ENCODE measurements at places on chromosomes 13 and 19.

DNA sequence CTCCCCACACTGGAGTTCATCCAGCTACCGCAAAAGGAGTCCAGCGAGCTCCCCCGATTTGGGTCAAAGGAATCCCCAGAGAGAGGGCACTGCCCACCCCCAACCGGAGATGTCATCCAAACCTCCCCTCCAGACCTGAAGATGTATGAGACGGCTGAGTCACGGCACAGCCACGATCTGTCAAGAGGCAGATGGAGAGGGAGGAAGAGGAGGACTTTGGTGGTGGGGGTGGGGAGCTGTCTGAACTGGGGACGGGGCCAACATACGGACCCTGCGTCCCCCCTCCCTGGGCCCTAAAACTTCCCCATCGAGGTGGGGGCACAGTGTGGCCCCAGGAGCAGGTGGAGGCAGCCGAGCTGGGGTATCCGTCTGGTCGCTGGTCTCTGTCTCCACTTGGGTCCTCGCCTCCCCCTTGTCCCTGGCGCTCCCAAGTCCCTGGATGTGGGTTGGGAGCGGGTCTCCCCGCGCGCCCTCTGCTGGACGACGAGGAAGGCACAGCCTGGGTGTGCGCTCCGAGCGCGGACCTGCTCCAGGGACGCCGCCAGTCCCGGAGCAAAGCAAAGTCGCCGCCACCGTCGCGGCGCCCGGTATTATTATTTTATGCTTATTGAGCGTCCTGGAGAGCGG lies 3.8 kb downstream of the PDE4A start:
- no peak for DNase-seq

GRCh38 chr19:17243830-17244617 lies 1.7 kb downstream of the NR2F6 start:
- DNase-seq, result no peak

DNA sequence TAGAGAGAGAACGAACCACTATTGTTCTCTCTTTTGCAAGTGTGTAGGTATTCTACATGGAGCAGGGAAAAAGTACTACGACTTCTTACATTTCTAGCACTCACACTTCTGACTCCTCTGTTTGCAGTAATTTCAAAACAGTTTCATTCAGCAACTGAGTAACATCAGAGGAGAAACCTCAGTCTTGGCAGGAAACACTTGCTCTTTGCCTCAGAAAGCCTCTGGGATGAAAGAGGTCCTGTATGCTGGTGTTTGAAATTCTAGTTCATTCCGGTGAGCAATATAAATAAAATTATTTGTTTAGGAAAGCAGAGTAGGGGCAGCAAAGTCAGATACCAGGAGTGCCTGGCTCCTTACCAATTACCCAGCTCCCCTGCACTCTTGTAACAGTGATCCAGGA lies 595.5 kb downstream of the TBC1D4 start:
- DNase-seq, result no peak

DNA sequence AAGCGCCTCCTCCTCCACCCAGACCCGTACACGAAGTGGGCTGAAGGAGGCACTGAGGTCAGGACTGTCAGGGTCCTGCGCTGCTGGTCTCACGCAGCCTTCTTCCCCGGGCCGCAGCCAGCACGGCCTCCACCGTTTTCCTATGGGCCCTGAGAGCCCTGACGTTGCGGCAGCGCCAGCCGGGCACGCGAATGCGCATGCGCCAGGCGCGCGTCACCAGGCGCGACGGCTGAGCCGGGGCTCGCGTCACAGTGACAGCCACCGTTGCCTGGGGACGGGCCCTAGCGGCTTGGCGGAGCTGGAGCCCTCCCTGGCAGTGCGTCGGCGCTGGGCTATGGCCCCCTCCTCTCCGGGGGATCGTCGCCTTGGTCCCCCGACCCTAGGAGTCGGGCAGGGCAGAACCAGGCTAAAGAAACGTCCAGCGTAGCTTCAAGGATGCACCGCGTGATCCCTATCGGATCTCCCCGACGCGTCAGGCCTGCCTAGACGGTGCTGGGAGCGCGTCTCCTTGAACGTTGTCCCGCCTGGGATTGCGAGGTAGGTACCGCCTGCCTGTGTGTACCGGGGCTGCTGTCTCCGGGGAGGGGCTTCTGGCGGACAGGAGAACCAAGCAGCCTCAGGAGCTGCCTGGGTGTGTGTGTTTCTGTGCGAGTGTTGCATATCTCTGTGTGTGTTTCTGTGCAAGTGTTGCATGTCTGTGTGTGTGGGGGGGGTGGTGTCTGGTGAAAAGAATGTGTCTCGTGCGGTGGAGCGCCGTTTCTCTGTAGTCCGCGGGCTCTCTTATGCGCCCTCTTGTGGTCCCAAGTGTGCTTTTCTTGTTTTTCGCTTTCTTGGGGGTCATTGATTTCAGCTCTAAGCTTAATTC lies 43.2 kb downstream of the ZNF571 start:
- DNase-seq, result peak; percentile 18

- DNase-seq, result no peak
Measured at GRCh38 chr13:107845911-107846310, 369.4 kb downstream of the LIG4 start.

GRCh38 chr13:47798194-47798593 lies 202.9 kb downstream of the SUCLA2 start:
- no peak for DNase-seq

DNA sequence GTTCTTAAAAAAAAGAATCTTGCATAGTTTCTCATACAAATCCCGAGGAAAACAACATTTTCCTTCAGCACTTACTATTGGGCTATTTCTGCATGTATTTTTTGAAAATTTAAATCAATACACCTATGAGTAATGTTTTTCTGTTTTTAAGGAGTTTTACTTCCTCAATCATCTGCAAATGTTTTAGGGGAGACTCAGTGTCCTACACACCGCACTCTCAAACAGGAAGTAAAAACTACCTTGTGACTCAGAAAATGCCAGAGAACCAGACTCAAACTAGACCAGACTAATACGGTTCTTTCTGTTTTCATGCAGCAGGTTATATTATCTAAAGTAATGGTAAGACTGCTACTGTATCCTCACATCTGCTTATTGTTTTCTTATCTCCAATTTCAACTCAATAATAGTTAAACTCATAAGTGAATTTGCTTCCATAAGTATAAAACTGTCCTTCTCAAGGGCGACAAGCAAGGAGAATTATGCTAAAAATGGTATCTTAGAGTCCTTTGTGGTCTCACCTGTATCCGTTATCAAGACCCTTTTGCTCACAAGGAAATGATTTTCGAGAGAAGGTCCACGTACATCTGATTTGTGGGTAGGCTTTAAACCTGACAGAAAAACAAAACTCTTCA lies 52.5 kb downstream of the FLT3 start:
- DNase-seq, result no peak

DNA sequence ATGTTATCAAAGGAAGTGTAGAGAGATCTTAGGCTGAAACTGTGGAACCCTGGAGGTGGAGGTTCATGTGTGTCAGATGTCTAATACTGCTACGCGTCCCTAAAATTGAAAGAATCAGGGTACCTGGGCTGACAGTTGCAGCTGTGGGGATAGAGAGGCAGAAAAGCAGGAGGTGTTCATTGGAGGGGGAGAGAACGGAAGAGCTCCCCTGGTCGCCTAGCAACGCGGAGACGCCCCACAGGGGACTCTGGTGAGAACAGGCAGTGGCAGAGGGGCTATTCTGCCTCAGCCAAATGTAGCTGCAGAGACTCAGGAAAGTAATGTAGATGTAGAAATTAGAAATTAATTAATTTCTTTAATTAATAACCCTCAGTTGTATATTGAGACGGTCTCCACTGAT lies 10.1 kb upstream of the ZNF835 start:
- DNase-seq, result no peak

DNA sequence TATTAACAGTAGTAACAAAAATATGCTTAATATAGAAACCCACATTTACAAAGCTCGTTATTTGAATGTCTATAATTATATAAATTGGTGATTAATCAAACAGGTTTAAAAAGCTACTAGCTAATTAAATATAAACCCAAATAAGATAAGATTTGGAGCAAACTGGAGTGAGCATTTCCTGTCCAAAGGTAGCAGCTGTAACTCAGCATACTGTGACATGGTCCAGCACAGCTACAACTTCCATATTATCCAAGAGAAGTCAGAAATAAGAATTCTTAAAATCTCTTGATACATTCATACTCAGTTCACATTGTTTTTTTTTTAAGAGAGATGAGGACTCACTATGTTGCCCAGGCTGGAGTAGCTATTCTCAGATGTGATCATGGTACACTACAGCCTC lies 8.5 kb downstream of the MTRF1 start:
- no peak for DNase-seq

GRCh38 chr19:2487842-2488241 lies 11.9 kb downstream of the GADD45B start:
- no peak for DNase-seq

- DNase-seq, result no peak
Measured at GRCh38 chr19:7831452-7831851, 1.4 kb downstream of the EVI5L start.

DNA sequence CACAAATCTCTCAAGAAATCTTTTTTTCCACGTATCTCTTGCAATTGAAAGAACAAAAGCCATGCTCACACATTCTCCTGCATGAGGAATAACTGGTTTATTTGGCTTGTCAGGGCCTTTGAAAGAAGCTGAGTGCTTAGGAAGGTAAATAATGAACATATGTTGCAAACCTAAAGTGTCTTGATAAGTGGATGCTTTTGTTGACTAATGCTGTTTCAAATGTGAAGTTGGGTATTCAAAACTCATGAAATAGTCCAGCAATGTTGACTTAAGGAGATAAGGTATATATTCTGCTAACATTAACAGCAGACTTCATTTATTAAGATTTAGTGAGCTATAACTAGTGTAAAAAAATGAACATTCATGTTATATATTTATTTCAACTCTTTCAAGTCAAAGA lies 1792.7 kb upstream of the MIR17HG start:
- no peak for DNase-seq

GRCh38 chr13:114309806-114310410 lies 4.4 kb upstream of the CHAMP1 start:
- DNase-seq, result no peak

DNA sequence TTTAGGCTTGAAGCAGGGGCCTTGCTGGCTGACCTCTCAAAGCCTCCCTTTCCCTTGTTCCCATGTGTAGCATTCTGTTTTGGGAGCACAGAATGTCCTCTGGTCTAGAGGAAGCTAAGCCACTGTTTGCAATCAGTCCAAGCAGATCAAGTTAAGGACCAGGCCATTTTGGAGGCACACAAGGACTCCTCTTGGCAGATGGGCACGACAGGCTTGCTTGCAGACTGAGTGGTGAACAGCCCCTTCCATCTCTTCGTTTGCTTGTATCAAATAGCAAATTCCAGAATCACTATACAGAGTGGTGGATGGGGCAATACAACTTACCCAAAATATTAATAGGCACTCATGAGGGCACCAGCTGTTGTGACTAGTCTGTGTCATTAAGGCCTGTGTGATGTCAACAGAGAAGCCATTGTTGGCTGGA lies 215.5 kb upstream of the SERP2 start:
- no peak for DNase-seq

DNA sequence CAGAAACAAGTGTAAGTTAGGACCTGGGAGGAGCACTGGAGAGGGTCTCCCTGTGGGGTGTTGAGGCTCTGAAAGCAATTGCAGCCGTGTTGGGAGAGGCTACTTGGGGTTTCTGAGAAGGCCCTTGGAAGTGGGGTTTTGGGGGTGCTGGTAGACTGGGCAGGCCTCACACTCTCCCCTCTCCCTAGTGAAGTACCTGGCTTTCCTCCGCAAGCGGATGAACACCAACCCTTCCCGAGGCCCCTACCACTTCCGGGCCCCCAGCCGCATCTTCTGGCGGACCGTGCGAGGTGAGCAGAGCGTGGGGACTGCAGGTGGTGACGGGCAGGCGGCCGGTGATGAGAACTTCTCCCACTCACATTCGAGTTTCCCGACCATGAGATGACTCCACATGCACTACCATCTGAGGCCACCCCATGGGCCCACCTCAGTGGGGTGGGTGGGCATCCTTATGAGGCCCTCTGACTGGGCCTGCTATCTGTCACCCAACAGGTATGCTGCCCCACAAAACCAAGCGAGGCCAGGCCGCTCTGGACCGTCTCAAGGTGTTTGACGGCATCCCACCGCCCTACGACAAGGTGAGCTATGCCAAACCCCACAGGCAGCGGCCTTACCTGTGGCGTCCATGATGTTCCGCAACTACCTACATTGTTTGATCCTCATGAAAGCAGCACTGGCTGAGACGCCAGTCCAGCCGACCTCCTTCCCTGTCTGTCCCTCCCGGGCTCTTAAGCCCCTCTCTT lies 3.0 kb downstream of the RPL13A start:
- no peak for DNase-seq

DNA sequence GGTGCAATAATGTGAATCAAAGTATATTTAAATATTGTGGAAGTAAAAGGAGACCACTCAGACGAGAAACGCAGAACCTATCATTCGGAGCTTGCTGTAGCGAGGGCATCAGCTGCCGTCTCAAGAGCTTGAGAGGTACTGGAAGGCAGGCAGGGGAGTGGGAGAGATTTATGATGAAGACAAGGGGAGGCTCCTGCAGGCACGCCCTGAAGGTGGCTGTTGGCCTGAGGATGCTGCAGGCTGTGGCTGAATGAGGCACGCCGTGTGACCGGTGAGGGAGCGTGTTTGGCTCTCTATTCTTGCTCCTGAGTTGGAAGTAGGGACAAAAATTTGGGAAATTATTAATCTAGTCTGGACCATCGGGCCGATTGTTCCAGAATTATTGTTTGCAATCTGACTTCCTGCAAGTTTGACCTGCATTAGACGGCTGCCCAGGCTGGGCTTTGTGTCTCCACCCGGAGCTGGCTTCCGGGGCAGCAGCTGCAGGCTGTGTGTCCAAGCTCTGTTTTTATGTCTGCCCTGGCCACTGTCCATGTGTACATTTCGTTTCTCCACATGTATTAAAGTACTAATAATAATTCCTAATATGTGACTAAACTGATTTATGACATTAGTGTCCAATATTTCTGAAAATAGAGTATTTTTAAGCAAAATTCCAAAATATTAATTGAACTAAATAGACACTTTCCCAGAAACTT lies 91.1 kb upstream of the ANKRD10 start:
- DNase-seq, result no peak

- DNase-seq, result no peak
Measured at GRCh38 chr19:18364826-18365528, 21.0 kb upstream of the GDF15 start.

GRCh38 chr19:46841458-46842083 lies 9.1 kb downstream of the AP2S1 start:
- DNase-seq, result no peak

DNA sequence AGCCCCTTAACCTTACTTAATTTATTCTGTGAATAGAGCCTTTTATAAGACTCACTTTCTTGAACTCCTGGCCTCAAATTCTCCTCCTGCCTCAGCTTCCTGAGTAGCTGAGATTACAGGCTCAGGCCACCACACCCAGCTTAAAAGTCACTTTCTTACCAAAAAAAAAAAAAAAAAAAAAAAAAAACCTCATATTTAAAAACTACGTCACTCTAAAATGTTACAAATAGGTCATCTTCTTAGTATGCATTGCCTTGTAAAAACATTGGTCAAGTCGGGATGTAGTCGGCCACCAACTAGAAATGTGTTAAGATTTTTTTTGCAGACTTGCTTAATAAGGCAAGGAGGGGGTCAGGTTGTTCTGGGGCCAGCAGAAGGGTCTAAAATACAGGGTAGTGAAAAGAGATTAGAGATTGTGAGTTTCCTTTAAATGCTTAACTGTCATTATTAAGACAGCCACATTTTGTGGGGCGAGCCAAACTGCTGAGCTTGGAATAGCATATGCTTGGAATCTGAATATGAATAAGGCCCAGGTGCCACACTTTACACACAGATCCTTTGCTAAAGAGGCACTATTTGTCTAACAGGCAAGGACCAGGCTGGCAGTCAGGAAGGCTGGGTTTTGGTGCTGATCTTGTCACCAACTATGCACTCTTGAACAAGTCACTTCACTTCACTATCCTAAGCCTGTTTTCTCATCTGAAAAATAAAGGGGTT lies 16.5 kb upstream of the IL17D start:
- DNase-seq, result no peak

All from stimulated activated CD4-positive, alpha-beta T cell treated with anti-CD3 and anti-CD28 coated beads, Interleukin-2, amount 100 ng/mL, for 4 hours (primary cell).